ENCODE measurements at places on chromosomes 2 and 18.

DNA sequence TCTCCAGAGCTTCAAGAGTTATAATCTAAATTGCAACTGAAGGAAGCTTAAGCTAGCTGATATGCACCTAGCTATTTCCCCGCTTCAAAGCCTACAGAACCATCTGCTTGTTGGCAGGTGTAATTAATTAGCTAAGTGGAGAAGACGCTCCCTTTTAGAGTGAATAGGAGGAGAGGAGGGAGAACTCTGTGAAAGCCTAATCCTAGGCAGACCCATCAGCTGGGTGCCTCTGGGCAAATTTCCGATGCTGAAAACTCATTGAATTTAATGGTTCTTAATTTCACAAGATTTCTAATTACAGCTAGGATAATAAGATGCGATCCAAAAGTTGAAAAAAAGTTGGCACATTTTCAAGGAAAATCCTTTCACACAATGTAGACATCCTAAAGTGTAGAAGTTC is 735.9 kb downstream of the ERBB4 start:
- no peak for DNase-seq

DNA sequence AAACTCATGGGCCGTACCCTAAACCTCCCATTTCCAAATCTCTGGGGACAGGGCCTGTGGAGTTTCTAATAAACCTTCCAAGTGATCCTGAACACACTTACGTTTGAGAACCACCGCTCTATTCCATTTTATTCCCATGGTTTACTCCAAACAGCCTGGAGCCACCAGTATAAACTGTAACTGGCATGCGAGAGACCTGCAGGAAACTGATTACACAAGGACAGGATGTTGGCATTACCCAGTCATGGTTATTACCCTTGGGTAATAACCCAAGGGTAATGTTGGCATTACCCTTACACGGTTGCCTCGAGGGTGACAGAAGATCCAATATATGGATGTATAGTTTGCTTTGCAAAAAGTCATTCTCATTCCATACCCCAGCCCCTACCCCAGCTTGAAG is 37.0 kb upstream of the YPEL5 start:
- DNase-seq = no peak

DNA sequence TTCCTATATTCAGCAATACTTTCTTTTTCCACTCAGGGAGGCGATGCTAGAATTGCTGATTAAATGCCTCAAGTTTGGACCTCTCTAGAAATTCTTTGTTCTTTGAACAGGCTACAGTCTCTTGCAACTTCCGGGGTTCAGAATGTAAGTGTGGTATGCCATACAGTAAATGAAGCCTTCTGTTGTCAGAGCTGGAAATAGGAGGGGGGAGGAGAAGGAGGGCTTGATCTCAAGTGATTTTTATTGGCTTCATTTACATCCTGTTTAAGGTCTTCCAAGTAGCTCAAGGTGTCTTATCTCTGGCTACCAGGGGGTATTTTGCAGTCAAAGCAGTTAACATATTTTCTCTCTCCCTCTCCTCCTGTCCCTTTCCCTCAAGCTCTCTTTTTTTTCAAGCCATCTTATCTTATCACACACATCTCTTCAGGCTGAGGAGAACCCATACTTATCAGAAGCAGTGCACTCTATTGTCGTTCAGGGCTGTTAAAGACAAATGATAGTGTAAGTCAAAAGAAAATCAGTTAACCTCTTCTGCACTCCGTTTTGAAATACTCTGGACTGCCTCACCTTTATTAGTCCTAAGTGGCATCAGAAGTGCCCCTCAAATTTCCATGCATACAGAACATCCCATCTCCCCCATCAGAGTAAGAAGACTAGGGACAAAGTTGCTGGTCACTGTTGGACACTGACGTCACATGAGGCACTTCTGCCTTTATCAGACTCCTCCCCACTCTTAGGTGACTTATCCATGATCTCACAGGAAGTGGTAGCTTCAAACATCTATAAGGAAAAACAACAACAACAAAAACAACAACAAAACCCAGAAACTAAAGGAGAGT is 112.2 kb downstream of the ZNF521 start:
- no peak for DNase-seq

- DNase-seq = no peak
These were observed 113.1 kb upstream of the PARD3B start for GRCh38 chr2:204432196-204432595.

DNA sequence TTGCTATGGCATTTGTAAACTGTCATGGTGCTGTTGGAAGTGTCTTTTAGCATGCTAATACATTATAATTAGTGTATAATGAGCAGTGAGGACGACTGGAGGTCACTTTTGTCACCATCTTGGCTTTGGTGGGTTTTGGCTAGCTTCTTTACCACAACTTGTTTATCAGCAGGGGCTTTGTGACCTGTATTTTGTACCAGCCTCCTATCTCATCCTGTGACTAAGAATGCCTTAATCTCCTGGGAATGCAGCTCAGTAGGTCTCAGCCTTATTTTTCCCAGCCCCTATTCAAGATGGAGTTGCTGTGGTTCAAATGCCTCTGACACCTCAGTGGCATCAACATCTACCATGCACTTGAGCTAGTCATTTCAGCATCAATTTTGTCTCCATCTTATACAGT is 29.7 kb downstream of the LYPD6 start:
- DNase-seq = no peak

All from right kidney (tissue), 9 donors.